ENCODE measurements at places on chromosomes 4 and X.
A peak's percentile ranks its signal among the peaks of the same experiment; 100 is the strongest.

- DNase-seq = no peak
Observed at GRCh38 chrX:137278825-137279224, 245.0 kb upstream of the GPR101 start.

DNA sequence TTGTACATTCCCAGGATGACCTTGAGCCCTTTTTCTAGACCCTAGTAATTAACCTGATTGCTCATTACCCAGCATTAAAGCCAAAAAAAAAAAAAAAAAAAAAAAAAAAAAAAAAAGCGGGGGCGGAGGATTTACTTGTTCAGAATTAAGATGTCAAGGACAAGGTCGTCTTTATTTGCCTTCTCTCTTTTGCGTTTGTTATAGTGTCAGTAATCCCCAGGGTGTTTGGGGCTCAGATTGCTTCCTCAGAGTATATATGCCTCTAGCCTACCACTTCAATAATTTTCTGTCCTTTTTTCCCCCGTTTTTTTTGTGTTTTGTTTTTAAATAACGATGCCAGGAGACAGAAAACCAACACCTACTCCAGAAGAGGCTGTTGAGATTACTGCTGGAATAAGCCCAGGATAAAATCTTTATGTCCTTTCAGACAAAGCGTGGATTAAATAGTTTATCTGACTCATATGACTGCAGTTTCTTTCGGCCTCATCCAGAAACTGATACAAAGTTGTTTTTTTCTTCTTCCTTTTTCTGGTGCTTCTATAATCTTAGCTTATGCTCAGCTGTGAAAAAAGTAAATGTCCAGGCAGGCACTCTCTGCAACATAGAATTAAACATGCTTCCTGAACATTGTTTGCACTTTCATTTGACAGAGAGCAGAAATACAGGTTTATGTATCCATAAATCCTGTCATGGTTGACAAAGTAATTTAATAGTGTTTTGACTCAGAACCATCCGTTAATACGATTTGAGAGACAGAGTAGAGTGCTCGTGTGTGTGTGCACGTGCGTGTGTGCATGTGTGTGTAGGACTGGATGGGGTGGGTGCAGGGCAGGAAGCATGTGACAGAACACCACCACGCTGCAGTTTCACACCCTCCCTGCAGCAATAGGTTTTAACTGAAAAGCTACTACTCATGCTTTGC lies 138.6 kb downstream of the AFF1 start:
- DNase-seq = peak; percentile 79

DNA sequence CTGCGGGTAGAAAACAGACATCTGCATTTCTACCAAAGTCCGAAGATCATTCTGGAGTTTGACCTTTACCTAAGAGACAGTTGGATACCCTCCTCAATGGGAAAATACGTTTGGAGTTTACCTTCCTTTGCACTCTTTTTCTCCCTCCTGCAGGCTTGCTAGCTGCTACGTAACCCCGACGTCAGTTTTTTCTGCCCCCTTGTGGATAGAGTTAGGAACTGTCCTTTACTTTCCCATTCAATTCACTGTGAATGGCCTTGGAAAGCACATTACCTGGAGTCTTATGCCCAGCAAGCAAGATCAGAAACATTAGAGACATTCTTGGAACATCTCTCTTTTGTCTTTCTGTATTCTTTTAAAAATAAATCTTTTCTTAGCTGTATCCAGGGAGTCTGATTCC lies 250.7 kb downstream of the NAP1L3 start:
- peak; percentile 58 for DNase-seq

DNA sequence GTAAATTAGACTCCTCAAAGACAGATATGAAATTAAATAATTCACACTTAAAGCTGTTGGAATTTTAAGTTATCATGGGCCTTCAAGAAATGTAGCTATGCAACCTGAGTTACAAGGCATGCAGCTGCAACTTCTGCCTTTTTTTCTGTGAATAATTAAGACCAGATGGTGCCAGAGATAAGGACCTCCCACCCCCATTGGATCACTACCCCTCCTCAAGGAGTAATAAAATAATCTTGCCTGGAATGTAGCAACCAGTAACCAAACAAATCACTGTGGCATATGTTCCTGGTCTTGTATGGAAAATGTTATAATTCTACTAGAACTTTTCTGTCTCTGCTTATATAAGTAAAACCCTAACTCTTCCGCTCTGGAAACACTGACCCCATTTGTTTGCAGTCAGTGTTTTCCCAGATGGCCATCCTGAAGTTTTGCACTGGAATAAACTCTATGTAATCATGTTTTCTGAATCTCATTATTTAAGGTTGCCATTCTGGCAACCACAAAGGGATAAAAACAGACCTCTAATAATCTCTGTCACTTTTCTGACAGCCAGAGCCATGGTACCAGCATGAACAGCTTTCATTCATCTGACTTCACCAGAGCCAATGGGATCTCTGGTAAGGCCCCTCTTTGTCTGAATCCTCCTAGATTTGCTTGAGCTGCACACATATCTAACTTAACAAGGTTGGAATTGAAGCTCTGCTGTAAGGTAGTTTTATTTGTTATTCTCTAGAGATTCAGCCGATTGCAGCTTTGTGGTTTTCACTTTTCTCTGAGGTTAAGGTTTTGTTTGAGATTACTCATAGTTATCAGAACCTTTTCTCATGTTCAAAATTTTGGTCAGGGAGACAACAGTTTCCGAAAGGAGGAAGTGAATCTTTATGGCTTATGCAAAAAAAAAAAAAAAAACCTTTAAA lies 274.6 kb downstream of the NAF1 start:
- peak; percentile 40 for DNase-seq

GRCh38 chr4:73646117-73646516 lies 25.9 kb upstream of the RASSF6 start:
- no peak for DNase-seq

DNA sequence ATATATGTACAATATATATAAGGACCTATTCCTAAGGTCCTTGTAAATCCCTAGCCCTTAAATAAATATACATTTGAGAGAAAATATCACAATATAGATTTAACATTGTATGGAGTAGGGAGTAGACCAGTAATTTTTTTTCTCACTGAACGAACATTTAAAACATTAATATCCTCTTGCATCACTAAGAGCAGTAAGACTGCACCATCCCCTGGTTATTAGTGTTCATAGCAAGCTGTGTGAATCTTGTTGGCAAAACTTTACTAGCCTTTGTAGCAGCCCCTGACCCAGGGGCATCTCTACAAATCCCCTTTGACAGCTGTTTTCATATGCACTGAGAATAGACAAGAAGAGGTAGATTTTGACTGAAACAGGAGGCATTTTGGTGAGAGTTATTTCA lies 146.5 kb downstream of the IL1RAPL2 start:
- DNase-seq = peak; percentile 40

DNA sequence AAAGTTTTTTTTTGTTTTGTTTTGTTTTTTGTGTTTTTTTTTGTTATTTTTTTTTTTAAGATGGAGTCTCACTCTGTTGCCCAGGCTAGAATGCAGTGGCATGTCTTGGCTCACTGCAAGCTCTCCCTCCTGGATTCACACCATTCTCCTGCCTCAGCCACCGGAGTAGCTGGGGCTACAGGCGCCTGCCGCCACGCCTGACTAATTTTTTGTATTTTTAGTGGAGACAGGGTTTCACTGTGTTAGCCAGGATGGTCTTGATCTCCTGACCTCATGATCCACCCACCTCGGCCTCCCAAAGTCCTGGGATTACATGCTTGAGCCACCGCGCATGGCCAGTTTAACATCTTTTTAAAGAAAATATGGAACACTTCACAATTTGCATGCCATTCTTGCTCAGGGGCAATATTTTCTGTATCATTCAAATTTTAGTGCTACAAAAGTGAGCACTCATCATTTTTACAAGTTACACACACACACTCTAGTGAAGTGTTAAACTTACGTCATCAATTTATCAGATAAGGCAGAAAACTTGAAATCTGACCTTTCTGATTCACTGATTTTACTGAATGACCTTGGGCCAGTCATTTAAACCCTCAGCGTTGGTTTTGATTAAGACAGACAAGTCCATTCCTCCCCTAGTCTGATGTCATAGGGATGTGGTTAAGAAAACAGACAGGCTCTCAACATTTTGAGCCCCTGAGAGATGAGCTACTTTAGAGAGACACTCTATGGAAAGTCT lies 61.2 kb downstream of the TRIM2 start:
- DNase-seq = no peak

DNA sequence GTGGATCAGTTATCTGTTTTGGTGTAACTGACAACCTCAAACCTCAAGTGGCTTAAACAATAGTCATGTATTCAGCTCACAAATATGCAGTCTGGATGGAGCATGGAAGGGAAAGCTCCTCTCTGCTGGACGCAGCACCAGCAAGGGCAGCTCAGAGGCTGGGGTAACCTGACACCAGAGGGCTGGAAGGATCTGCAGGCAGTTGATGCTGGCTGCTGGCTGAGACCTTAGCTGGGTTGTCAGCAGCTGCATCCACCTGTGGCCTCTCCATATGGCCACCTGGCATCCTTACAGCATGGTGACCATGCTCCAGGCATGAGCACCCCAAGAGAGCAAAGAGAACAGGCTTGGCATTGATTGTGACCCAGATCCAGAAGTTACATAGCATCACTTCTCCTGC lies 46.7 kb downstream of the ENPP6 start:
- peak; percentile 55 for DNase-seq

- no peak for DNase-seq
Observed at GRCh38 chr4:183544109-183544508, 39.3 kb downstream of the ING2 start.

DNA sequence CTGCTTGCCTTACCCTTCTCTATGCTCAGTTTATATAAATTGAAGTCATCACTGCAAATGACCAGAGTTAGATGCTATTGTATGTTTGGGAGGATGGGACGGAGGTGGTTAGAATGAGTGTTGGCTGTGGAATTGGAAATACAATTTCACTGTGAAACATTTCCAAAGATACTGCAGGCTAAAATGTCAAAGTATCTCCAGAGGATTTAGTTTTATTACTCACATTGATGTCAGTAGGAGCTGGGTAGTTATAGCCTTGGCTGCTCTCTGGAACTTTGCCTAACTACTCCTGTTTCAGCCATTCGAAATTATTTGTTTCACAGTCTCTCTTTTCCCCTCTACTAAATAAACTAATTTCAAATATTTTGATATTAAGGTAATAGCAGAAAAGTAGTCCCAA lies 92.6 kb upstream of the PPP3CA start:
- no peak for DNase-seq

DNA sequence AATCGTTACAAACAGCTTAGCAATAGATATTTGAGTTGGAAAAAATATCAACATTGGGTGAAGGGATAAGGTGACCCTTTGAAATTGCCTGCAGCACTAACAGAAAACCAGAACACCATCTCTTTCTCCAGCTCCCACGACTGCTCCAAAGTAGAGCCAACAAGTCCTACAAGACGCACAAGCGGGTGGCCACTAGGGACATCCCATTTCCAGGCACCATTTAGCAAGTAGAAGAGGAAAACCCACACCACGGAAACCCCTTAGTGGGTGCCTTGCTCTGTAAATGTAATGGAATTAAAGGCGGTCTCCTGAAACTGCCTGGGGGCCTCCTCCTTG lies 1.9 kb downstream of the ARHGAP6 start:
- no peak for DNase-seq

DNA sequence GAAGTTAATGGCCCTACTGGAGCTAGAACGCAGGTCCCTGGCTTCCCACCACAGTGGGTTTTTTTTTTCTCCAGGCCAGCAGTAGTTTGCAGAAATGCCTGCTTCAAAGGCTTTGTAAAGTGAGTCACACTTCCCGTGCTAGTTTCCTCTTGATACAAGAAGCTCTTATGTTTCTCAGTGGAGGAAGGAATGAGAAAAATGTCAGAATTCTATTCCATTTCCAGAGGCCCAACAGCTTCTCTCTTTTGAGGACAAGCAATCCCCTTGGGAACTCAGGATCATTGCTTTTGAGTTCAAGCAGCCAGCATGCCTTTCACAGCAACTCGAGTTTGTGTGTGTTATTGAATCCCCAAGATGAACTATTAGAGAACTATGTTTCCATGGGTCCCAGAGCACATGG lies 134.3 kb downstream of the GUCY2F start:
- no peak for DNase-seq

DNA sequence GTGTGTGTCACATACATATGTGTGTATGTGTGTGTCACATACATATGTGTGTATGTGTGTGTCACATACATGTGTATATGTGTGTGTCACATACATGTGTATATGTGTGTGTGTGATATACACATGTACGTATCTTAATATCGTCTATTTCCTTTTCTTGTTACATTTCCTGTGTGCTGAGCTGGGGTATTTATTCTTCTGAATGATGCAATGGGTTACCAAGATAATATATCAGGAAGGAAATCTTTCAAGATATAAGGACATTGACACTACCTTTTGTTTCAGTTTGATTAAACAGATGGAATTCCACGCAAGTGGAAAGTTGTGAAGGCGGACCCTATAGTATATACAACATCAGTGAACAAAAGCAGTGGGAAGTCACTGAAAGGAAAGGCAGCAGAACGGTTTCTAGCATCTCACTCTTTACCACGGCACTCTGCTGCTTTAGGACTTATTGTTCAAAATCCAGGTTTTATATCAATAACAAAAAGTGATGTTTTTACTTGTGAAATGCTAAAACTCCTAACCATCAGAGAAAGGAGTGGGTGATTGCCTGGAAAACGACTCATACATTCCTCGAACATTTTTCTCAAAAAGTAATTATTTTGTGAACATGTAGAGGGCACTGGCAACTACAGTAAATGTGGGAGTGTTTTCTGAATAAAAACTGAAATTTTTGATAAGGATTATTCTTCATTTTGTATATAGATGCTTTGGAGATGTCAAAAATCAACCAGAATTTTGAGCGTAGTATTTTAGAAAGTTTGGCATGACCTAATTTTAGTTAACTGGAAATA lies 43.1 kb upstream of the IL21 start:
- DNase-seq = no peak

- DNase-seq = no peak
Observed at GRCh38 chrX:10794203-10794630, 173.8 kb upstream of the MID1 start.

DNA sequence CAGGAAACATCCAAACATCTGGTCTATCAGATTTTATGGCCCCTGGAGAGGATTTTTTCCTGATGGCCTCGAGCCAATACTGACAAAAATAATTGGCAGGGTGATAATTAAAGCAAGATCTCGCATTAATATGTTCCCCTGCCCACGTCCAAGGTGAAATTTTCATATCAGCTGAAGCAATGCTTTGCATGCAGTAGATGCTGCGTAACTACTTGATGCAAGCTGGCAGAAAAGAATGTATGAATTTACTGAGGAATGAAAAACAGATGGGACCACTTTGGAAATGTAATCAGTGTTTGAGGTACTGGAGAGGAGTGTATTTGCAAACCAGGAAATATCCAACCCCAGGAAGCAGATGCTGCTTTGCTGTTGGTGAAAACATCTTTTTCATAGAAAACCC lies 36.8 kb upstream of the REST start:
- DNase-seq = no peak

Measured in PC-3 (cell line).